ENCODE measurements at places on chromosomes 7 and 10.

DNA sequence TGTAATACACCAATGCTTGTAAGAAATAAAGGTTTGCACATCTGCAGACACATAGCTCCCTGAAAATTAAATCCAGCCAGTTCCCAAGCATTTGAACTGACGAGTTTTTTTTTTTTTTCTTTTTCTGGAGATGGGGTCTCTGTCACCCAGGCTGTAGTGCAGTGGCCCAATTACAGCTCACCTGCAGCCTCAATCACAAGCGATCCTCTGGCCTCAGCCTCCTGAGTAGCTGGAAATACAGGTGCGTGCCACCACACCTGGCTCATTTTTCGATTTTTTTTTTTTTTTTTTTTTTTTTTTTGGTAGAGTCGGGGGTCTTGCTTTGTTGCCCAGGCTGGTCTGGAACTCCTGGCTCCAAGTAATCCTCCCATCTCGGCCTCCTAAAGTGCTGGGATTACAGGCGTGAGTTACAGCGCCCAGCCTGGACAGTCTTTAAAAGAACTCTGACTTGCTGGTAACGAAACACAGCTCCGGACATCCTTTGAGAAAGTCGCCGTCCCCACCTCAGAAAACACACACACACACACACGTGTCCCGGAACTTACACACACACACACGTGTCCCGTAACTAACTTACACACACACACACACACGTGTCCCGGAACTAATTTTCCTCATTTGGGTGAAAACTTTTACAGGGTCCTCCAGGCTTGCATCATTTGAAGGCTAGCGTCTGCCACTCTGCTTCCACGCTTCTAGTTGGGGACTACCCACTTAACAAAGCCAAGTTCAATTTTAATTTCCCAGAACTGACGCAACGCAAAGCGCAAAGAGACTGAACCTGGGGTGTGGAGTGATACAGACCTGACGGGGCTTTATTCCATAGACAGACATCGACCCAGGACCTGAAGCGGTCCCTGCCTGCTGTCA lies 18.6 kb downstream of the OCM2 start:
- DNase-seq = peak; percentile 39

GRCh38 chr7:16398146-16399017 lies 23.0 kb downstream of the CRPPA start:
- peak; percentile 32 for DNase-seq

DNA sequence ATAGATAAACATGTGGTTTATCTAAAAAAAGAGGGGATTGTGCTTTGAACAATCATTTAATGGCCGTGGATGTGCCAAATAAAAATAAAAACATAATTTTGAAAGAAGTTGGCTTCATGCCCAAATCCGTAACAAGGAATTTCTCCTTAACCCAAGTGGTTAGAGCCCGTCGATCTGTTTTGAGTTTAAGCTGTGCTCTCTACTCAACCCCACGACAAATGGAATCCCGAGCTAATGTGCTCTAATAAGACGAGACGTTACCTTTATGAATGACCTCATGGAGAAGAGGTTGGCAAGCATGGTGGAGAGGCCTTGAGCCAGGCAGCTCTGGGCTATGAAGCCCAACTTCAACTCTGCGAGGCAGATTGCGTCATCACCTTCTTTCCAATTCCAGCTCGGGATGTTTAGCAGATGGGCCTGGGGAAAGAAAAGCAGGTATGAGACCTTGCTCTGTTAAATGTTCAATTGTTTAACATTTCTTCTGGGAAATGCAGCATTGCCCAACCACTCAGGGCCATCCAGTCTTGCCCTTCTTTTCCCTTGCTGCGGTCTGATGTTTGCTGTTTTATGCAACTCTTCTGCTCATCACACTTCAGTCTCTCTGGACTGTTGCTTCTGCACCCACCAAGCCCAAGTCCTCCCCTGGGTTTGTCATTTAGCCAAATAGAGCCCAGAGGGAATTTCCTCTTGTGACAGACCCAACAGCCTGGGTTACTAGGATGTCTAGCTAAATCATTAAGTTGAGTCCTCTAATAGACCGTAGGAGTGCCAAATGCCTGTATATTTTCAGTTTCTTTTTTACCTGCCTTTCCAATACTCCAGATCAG lies 564.6 kb downstream of the KCNMA1 start:
- no peak for DNase-seq

DNA sequence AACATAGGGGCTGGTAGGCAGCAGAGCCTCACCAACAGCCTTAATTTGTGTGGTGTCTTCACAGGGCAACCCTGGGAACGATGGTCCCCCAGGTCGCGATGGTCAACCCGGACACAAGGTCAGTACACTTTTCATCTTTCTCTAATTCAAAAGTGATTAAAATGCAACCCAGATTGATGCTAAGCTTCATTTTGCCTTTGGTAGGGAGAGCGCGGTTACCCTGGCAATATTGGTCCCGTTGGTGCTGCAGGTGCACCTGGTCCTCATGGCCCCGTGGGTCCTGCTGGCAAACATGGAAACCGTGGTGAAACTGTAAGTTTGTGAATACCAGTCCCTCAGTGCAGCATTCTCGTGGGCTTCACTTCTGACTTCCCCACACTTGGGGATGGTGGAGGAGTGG lies 30.9 kb downstream of the COL1A2 start:
- DNase-seq = no peak

GRCh38 chr7:151849879-151850260 lies 27.0 kb downstream of the PRKAG2 start:
- DNase-seq = no peak

DNA sequence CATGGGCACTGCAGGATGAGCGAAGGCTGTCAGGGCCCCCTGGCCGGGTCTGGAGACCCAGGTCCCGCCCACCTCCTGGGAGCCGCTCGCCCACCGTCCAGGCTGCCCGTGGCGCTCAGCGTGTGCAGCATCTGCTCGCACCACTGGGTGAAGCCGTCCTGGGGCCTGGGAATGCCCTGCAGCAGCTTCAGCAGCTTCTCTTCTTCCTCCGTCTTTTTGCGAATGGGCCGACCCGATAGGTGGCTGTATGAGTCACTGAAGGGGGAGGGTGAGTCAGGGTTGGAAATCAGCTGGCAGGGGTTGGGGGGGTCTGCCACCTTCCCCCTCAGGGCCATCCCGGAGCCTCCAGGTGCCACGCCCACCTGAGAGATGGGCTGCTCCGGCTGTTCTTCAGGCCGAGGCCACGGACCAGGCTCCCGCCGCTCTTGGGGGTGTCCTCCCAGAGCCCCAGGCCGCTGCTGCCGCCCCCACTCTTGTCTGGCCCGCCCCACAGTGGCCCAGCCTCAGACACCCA lies 8.7 kb downstream of the GNB2 start:
- no peak for DNase-seq

DNA sequence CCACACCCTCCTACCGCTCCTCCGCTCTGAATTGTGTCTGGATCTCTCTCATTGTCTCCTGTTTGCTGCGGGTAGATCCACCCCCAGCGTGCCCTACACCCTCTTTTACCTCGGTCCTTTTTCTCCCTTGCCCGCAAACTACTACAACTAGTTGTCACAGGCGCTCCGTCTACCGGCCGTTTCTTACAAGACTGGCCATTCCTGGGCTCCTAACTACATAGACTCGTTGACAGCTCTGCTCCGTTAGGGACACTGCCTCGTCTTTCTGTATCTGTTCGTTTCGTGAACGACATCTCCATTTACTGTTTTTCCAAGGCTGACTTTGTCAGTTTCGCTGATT lies 786 bp downstream of the TAF3 start:
- DNase-seq = peak; percentile 45
